ENCODE measurements at places on chromosomes 1 and 21.

GRCh38 chr1:168178638-168179437 is at the start of gene TIPRL:
Gene TIPRL (plus strand): TSS chr1:168178962. CDS start chr1:168179078, 116 bp downstream.
- peak; percentile 99 for DNase-seq

DNA sequence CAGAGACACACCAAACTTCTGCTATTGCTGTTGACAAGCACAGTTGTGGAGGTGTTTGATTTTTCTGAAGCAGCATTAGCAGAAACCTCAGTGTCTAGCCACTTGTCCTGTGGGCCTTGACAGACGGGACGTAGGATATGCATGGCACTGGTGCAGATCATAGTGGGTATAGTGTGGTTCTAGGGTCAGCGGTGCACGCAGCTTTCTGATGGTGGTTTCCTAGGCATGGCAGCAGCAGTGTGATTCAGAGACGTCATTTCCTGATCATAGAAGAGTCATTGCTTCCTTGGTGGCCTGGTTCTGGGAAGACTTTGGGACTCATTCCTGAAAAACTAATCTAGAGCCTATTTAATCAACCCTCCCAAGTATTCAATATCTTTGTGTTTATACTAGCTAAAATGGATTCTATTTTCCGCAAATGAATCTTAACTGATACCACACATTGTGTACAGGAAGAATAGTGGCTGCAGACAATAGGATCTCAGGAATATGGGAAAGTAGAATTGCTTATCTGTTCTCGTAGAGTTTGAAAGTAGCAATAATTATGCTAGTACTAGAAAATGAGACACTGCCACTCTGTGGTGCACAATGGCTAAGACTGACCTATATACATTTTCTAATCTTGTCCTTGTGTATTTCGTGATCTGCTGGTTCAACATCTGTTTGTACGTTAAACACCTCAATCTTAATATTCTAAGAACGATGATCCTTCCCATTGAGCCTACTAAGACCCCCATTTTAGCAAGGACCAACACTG is 2.8 kb upstream of the USP1 start:
- no peak for DNase-seq

- peak; percentile 23 for DNase-seq
These were observed 56.3 kb downstream of the WNT9A start for GRCh38 chr1:227891223-227891954.

DNA sequence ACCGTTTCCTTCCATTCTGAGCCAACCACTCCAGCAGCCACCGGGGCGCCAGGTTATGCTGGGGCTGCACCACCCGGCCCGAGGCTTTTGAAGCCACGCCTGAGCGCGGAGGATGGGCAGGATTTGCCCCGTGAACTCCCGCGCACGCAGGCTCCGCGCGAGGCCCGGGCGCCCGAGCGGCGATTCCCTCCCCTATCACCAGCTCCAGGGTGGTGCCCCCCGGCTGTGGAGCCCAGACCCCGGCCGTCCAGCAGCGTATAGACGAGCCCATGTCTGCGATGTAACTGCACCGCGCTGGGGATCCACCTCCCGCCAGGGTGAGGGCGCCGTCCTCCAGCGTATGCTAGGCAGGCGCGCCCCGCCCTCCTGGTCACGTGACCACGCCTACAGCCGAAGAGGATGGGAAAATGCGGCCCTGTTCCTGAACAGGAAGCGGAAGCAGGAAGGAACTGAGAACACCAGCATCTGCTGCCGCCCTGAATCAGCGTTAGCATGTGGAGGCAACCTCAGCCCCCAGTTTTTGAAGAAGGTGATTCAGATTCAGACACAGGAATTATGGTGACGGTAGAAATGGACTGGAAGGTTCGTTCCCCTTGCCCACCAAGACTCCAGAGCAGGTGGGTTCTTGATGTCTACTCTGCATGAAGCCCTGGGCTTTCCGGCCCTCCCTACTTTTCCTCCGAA is 46.0 kb downstream of the VPS26C start:
- DNase-seq, result peak; percentile 99

DNA sequence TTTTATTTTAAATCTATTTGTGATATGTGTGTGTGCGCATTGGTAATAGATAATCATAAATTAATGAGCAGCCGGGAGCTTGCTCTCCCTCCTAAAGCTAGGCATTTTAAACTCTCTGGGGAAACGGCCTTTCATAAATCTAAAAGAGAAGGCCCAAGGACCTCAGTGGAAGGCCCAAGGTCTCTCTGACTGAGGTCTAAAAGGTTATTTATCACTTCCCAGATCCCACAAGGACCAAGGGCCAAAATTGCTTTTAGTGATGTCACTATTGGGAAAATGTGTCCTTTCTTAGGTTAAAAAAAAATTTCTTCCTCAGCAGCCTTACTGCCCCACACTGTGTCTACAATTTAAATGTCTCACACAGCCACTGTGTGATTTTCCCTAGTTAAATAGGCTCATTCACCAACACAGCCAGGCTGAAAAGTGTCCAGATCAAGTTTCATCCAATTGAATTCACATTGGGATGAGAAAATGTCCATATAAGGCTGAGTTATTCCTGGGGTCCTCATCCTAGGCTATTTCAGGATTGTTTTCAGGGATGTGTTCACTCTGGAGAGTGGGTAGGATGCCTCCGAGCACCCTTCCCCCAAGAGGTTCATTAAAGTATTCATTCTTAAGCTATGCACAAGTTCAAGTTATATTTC is 46.1 kb downstream of the SLC44A3 start:
- peak; percentile 47 for DNase-seq

DNA sequence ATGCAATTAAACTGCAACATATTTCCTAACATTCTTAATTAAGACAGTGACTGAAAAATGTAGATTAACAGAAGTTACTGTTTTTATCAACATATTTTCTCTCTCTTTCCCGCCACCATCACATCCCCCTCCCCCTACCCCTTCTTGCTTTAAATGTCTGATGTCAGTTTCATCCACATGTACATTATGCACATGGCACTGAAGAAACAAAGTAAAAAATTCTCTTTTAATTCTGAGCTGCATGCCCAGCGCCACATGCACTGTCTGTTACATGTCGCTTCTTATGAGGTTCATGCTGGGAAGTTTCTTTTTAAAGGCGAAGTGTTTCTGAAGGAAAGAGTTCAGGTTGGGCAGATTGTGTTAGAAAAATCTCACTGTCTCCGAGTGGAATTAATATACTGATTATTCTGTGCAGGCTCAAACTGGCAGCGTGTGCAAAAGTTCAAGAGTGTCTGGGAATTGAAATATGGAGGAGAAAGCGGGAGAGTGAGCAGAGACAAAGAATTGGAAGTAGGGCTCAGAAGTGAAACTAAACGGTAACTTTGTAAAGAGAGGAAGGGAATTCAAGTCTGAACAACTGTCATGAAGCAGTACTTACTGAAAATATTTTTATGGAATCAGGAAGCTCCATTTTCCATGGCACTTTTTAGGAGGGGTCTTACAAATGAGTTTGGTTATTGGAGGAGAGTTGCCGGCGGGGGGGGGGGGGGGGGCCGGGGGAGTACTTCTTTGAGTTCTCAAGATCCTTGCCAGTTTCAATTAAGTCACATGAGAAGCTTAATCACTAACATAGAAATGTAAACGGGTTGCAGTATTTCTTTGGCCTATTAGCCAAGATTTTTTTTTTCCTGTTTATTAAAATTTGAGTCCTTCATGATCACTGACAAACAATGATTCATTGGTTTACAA is 217.6 kb downstream of the SDCCAG8 start:
- no peak for DNase-seq

DNA sequence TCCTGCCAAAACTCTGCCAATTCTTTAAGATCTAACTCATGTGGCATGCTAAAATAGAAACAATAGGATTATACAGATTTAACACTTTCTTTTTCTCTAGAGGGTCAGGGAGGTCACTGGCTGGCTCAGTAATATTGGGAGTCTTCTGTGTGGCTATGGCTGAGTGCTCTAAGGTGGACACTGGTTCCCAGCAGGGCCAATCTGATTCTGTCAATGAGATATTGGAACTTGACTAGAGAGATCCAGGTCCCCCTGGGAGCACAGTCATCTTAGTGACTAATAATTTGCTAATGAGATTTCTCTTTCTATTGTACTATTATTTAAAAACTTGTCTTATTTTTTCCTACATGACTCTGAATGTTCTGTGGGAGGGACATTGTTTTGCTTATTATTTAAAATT is 69.1 kb upstream of the ZP4 start:
- DNase-seq, result no peak

- no peak for DNase-seq
These were observed 2.1 kb downstream of the PRELP start for GRCh38 chr1:203477748-203478147.

GRCh38 chr1:244214009-244214967 is 163.2 kb downstream of the ZBTB18 start:
- peak; percentile 41 for DNase-seq

- DNase-seq, result peak; percentile 50
These were observed 1.3 kb upstream of the S100A10 start for GRCh38 chr1:151994956-151995355.

Measured in NCI-H69 (cell line).